ENCODE measurements at places on chromosomes 11 and 22.
A peak's percentile ranks its signal among the peaks of the same experiment; 100 is the strongest.

GRCh38 chr22:33919391-33920196 lies 682 bp downstream of the LARGE1 start:
- DNase-seq, result no peak

DNA sequence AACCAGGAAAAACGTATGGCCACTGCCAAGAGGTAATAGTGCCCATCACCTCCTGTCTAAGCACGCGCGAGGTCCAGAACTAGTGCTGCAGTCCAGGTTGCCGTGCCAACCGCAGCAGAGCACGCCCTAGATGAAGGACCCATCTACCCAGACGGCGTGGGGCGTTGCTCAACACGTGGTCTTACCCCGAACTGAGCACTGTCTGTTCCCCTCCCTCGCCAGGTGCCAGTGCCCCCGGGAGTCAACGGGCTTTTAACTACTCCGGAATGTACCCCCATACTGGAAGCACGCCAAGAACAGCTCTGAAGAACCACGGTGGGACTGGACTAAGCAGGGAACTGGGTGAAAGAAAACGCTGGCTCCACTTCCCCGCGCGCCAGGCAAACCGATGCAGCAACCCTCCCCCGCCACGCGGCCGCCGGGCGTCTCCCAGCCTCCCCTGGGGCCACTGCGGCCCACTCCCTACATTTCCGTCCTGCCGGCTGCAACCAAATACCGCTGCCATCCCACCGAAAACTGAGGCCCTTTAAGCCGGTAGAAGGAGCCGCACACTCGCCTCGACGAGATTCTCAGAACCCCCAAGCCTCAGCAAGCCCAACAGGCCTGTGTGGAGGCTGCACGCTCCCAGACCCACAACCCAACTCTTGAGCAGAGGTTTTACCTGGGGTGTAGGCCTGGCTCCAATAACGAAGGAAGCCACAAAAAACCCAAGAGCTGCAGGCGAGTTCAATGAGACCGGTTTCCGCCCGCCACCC lies at the start of gene HSPA8:
TSS of gene HSPA8 (minus strand) at position 734 of the 755 bp plus-strand sequence. CDS start 812 bp downstream, outside the sequence.
- peak; percentile 81 for DNase-seq

GRCh38 chr11:104054911-104055529 lies 18.6 kb downstream of the DDI1 start:
- no peak for DNase-seq

DNA sequence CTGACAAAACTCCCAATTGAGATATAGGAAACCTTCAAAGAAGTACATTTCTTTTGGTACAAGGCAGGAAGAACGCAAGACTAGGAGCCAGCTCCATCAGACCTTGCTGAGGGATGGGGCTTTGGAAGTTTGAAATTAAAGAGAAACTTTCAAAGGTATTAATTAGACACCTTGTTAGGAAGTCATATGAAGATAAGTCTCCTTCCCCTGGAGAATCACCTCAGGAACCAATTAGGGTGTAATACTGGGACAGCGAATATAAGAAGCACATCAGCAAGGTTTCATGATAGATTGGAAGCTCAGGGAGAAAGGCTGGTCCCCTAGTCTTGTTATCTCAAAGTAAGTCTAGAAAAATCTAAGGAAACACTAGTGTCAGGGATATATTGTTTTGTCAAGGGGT lies at the start of gene OR9Q2:
TSS of gene OR9Q2 (plus strand) at position 301 of the 400 bp plus-strand sequence. CDS start 1,421 bp downstream, outside the sequence.
- DNase-seq, result no peak

DNA sequence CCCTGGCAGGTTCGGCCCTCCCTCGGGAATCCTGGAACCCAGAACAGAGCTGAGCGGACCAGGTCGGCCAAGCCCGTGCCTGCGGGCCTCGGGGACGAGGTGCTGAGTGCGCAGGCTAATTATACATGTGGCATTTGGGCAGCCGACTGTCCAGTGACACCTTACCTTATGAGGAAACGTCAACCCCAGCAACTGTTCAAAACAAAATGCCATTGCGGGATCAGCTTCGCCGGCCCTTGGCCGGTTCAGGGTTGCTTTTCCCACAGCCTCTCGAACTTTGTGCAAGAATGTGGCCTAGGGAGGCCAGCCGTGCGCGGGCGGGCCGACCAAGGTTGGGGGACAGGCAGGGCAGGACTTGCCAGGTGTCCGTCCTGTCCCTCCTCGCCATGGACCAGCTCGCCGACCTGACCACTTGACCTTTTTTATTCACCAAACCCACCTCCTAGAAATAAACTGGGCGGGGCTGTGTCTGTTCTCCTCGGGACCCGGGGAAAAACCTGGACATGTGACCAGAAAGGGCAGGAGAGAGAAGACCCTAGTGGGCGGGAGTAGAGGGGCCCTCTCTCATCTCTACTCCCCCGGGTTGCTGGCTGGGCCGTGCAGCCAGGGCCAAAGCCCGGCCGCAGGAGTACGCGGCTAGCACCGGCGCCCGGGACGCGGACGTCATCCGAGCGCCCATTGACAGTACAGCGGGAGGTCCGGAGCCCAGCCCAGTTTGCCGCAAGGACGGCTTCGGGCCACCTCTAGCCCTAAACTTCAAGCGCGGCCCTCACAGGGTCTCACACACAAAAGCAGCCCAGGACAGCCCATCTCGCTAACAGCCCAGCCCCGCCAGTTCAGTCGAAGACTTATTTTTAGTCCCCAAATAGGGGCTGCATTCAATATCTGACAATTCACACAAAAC lies 134.3 kb upstream of the C11orf58 start:
- DNase-seq, result no peak

GRCh38 chr22:30336752-30337460 lies 10.2 kb upstream of the TBC1D10A start:
- no peak for DNase-seq

GRCh38 chr22:49884503-49885260 lies 31.0 kb downstream of the ZBED4 start:
- no peak for DNase-seq

DNA sequence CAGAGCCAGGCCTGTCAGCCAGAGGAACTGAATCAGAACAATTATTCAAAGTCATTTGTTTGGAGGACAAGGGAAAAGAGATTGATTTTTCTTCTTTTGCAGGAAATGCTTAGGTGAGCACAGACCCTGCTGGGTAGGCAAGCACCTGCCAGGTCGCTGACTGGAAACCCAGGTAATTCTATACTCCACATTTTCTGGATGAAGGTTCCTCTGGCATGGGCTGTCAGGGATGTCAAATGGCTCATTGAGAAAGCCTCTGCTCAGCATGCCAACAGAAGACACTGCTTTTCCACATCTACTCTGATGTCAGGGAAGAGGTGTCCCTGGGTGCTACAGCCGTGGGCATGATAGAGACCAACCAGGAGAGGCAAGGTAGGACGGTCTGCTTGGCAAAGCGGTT lies 166.7 kb upstream of the SYN3 start:
- DNase-seq, result no peak

DNA sequence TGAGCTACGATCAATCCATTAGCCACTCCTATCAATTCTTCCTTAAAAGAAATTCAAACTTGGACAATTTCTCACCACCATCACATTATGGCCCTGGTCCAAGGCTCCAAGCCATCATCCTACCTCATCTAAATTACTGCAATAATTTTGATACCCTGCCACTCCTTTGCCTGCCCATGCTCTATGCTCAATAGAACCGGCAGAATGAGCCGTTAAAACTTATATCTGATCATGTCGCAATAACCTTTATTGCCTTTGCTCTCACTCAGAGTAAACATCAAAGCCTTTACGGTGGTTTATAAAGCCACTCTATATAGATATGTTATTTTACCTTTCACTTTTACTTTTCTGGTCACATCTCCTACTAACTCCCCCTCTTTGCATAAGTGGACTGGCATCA lies 2392.1 kb upstream of the RAG2 start:
- DNase-seq, result no peak

GRCh38 chr22:45934659-45935341 lies 42.2 kb downstream of the WNT7B start:
- no peak for DNase-seq

GRCh38 chr11:27520226-27520625 lies 13.7 kb upstream of the LIN7C start:
- DNase-seq, result no peak

- DNase-seq, result no peak
These were observed 60.2 kb downstream of the SMIM38 start for GRCh38 chr11:69215784-69216415.

DNA sequence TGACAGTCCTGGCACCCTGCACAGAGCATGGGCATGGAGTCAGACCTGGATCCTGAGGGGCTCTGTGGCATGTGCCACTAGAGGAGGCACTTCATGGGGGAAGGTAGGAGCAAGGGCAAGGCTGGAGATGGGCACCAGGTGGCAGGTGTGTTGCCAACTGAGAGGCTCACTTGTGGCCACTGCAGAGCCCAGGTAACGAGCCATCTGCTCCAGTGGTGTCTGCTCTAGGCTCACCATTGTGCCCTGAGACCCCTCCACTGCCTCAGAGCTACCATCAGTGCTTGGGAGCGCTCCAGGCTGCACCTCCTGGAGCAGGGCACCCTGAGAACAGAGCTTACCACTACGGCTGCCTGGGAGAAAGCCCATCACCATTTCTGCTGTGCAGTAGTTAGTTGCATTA lies 1.3 kb upstream of the ZDHHC8 start:
- DNase-seq, result no peak

- DNase-seq, result no peak
These were observed 86.8 kb downstream of the BMAL1 start for GRCh38 chr11:13364388-13364787.

DNA sequence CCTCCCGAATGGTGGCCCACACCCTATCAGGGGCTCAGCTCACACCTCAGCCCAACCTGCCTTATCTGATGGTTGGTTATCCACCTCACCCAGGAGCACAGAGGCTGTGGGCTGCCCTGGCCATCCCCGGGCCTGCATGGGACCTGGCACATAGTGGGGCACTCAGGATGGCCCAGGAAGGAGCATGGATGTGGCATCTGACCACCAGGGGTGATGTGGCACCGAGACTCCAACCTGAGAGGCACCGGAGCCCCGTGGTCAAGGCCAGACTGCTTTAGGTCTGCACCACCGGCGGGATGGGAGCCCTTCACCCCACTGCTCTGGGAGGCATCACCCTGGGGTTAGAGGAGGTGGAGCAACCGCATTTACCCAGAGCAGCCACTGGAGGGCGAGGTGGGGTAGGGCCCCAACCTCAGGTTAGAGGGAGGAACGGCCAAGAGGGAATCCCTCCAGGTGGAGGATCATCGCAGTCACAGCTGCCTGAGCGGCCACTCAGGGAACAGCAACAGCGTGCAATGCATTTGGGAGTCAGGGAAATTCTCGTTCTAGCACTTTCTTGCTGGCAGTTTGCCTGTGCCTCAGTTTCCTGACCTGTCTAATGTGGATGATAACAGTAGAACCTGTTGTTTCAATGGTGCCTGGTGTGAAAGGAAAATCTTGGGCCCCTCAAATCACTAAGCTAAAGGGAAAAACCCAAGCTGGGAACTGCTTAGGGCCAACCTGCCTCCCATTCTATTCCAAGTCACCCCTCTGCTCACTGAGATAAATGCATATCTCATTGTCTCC lies 52.9 kb upstream of the CARS1 start:
- peak; percentile 31 for DNase-seq

- DNase-seq, result no peak
These were observed 337.2 kb upstream of the DDI1 start for GRCh38 chr11:103699216-103699615.

- no peak for DNase-seq
These were observed 71.0 kb upstream of the TP53I11 start for GRCh38 chr11:45021692-45022141.

- DNase-seq, result no peak
These were observed 11.1 kb downstream of the CERK start for GRCh38 chr22:46726986-46727317.

- DNase-seq, result no peak
These were observed 13.4 kb downstream of the SYT13 start for GRCh38 chr11:45272701-45273100.

DNA sequence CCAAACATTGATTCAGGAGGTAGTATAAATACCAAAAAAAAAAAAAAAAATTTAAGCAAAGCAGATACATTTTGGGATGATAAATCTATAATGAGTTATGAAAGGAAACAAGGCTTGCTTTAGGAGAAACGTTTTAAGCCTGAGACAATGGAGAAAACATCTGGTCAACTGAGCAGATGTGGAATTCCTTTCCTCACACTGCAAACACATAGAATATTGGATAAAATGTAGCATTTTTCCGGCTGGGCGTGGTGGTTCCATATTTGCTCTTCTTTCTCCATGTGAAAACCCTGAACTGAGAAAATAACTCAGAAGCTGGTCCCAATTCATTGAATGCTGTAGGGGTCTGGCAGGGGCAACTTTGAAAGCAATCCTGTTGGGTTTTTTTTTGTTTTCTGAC lies 33.9 kb downstream of the ENDOD1 start:
- no peak for DNase-seq

DNA sequence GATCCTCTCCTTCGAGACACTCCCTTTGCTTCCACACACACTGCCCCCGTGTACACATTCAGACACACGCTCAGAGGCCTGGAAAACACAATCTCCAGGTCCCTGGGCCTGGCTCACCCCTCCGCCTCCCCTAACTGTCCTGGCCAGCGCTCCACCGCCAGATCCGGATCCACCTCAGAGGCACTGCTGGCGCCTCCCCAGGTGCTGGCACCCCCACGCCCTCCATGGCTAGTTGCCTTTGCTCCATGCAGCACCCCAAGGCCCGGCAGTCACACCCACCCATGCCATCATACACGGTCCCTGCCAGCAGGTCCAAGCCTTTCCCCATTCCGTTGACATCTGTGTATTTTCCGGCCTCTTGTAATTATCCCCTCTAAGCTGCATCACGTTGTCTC lies 11.1 kb downstream of the SPTBN2 start:
- DNase-seq, result no peak

GRCh38 chr11:73141031-73141308 lies 1.1 kb downstream of the FCHSD2 start:
- DNase-seq, result no peak

DNA sequence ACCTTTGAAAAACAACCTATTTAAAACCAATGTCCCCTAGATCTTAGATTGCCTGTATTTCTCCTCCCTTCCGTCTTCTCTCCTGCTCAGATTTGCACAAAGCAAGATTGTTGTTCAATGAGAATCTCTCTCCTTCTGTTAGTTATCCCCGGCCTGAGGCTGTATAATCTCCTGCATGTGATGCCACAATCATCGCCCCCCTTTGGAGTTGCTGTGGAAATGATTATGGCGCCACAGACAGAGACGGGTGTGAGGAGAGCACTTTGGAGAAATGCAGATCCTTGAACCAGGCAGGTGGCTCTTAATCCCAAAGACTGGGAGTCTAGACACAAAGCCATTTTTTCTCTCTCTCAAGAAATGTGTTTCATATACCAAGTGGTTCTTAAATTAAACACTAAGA lies 941.3 kb downstream of the OPCML start:
- no peak for DNase-seq

GRCh38 chr11:35277827-35278226 lies 138.9 kb downstream of the CD44 start:
- DNase-seq, result no peak

DNA sequence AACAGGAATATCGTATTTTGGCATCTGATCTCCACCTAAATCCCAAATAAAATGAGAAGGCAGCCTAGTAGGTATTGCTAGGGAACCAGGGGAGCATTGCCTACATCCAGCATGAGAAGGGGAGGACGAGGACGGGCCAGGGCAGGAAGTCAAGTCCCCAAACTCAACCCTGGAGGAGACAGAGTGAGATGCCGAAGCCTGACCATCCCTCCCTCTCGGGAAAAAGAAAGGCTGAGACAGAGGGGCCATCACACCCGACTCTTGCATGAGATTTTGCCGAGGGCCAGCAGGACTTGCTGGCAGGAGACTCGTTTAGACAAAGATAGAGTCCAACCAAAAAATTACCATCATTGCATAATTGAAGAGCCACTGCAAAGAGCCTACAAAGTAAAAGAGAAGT lies 50.2 kb upstream of the SPATA19 start:
- no peak for DNase-seq

GRCh38 chr22:39130892-39131855 lies 21.3 kb downstream of the CBX7 start:
- no peak for DNase-seq

GRCh38 chr11:35013514-35014233 lies 97.3 kb downstream of the PDHX start:
- DNase-seq, result peak; percentile 60

GRCh38 chr11:123301696-123302400 lies 106.8 kb upstream of the CLMP start:
- peak; percentile 58 for DNase-seq

All from CD4-positive, alpha-beta T cell treated with Interleukin-4 for 1 hour (primary cell).